ENCODE measurements at places on chromosomes 7 and 10.

GRCh38 chr10:132740588-132740987, 45.4 kb downstream of the NKX6-2 start:
- no peak for DNase-seq

DNA sequence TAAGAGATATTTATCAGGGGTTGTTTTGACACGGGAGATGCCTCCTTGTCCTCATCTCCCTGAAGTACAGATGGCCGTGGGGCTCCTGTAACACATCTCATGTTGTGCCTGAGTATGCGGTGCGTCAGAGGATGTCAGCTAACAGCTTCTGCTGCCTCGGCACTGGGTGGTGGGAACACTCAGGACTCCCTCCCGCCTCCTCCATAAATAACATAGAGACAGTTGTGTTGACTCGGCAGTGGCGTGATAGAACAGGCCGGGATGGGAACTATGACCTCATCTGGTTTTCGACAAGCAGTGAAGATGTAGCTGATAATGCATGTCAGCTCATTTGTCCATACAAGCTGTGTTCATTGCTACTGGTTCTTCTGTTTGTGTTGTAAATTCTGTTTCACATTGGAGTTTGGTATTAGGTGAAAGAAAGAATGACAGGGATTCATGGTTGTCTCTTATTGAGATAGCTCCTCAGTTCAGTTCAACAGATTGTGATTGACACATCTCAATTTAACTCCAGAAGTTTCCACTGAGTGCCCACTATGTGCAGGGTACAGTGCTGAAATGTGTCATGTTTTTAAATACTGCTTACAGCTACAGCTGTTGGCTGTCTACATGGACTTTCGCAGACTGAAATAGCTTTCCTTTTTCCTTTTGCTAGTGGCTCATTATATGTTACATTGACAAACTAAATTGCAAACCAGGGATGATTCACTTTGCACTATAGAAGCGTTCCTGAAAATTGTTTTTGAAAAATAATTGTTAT, 87.4 kb downstream of the CHN2 start:
- no peak for DNase-seq

DNA sequence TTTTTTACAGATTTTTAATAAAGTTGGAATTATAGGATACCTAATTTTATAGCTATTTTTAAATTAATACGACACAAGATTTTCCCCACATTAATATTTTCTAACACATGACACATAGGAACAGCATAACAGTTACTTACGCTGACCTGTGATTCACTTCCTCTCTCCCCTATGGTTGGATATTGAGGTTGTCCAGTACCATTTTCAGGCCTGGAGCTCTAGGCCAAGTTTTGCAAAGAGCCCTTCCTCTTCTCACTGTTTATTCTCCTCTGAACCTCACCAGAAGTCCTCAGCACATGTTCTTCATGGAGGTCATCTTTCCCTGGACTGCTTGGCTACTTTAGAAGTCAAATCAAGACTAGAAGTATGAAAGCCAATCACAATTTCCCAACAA, 28.2 kb downstream of the LYZL1 start:
- DNase-seq, result no peak

DNA sequence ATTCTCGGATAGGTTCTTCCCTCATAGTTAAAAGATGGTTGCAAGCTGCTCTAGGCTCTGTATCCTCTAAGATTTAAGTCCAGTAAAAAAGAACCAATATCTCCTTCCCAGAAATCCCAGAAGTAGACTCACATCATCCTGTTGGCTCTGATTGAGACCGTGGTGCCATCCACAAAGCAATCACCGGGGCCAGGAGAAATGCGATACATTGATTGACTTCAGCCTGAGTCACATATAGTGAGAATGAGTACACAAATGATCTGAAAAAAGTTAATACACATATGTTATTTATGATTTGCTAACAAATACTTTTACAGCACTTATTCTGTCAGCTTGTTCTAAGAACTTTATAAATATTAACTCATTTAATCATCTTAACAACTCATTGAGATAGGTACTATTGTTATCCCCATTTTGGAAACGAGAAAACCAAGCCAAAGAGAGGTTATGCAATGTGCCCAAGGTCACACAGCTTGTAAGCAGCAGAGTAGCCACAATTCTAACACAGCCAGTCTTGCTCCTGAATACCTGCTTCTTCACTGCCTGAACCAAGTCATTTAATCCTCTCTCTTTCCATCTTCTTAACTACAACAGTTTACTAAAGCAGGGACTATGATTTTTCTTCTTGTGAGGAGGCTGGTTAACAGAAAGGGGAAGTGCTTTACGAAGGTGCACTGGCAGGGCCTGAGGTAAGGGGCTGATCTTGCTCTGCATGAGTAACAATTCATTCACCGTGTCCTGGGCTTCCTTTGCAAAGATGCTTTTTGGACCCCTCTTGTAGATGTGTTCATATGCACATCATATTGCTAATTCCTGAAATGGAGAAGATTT, 177.0 kb downstream of the REEP3 start:
- no peak for DNase-seq

DNA sequence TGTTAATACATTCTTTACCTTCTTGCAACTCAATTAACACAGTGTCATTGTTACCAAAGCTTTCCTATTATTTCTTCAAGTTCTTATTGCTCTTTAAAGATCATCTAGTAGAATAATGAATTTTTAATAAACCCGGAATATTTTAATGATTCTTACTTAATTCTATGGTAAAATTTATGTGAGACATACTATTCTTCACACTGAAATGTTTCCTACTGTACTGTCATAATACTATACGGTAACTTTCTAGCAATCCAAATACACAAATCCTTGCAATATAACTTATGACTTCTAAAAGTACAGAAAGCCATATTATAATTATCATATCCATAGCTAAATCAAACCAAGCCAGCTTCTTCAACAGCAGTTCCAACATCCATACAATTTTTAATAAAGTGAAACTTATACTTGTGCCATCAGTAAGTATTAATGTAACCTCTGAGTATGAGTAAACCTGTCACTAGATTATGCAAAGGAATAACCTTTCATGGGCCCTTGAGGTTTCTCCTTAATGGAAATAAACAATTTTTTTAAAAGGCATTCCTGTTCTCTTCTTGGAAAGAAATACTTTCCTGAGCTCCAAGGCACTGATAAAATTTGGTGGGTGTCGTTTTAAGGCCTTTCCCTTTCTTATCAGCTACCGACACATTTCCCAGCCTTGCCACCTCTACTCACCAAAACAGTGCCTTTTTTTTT, 87.4 kb downstream of the IMMP2L start:
- DNase-seq, result no peak

DNA sequence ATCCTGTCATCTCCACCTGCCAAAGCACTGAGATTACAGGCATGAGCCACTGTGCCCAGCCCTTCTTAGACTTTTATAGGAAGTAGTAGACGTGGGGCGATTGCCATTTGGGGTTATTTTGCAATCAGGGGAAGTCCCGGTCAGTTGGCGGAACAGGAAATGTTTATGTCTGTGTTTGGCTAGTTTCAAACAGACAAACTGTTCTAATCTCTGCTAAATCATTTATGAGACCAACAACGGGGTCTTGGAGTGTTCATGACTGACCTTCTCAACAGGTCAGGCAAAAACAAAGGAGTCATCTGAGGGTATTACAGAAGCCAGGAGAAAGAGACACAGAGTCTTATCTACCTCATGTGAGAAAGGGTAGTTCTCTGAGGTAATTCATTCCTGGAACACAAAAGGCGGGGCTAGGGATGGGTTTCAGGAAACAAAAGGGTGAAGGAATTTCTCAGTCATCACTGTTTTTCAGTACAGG, 6.6 kb upstream of the TPK1 start:
- DNase-seq, result no peak

- no peak for DNase-seq
These were observed 33.8 kb upstream of the RNF32 start for GRCh38 chr7:156606691-156607331.

- no peak for DNase-seq
These were observed 743 bp downstream of the MKI67 start for GRCh38 chr10:128125416-128125943.

GRCh38 chr10:6198171-6198570, 4.6 kb upstream of the PFKFB3 start:
- no peak for DNase-seq

- no peak for DNase-seq
These were observed 94.0 kb downstream of the ADARB2 start for GRCh38 chr10:1643161-1643907.

DNA sequence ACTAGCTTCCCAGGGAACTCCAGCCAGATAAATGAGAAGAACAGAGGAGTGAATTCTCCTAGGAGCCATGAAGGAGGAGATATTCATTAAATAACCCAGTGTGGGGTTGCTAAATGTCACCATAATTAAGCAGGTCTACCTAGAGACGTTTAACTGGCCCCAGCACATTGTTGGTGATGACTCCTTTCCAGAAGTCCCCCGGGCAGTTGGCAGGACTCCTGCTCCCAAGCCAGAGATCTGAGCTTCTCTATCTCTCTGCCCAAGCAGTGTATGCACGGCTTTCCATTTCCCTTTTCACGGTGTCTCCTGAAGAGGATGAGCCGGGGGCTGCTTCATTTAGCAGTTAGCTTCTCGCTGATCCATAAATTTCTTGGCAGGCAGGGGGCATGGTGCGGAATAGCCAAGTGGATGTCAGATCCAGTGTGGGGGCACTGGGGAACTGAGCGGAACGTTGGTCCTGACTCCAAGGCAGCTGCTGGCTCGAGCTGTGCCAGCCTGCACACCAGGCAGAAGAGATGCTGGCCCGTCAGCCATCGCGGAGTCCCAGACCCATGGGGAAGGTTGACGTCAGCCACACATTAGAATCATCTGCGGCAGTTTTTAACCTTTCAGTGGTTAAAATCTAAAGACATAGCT, 142.0 kb upstream of the NPY start:
- no peak for DNase-seq

GRCh38 chr7:8250547-8250946, 11.4 kb downstream of the ICA1 start:
- DNase-seq, result no peak

- DNase-seq, result no peak
These were observed 82.3 kb downstream of the ZEB1 start for GRCh38 chr10:31401287-31401686.

GRCh38 chr10:124632064-124632531, 112.1 kb downstream of the FAM53B start:
- DNase-seq, result no peak

GRCh38 chr7:101466871-101467270, 104.2 kb downstream of the COL26A1 start:
- DNase-seq, result no peak

GRCh38 chr7:41880107-41880506, 177.2 kb upstream of the INHBA start:
- no peak for DNase-seq

- no peak for DNase-seq
These were observed 365.7 kb upstream of the SEMA3C start for GRCh38 chr7:81284576-81284975.

Measured in stimulated activated CD8-positive, alpha-beta memory T cell treated with anti-CD3 and anti-CD28 coated beads, Interleukin-7, amount 100 ng/mL, for 48 hours (primary cell).